ENCODE measurements at places on chromosomes 2 and 18. TPM values are rescaled to one million over a fixed set of nuclear protein-coding genes. Genes with fewer than 3 reads are reported as not detected.

UGT1A10 gene
- total RNA-seq = not detected

MAP3K19 gene
- total RNA-seq = not detected

NTSR2 gene
- not detected for total RNA-seq

ACTR2 gene
- 449 TPM for total RNA-seq

INHA gene
- total RNA-seq = 2.7 TPM

SNTG2 gene
- not detected for total RNA-seq

RMC1 gene
- total RNA-seq = 24.6 TPM

IHH gene
- total RNA-seq = 0.19 TPM

ELOA2 gene
- total RNA-seq = not detected

CGREF1 gene
- total RNA-seq = 13.5 TPM

HEATR5B gene
- 19.6 TPM for total RNA-seq

EGR4 gene
- not detected for total RNA-seq

DNA sequence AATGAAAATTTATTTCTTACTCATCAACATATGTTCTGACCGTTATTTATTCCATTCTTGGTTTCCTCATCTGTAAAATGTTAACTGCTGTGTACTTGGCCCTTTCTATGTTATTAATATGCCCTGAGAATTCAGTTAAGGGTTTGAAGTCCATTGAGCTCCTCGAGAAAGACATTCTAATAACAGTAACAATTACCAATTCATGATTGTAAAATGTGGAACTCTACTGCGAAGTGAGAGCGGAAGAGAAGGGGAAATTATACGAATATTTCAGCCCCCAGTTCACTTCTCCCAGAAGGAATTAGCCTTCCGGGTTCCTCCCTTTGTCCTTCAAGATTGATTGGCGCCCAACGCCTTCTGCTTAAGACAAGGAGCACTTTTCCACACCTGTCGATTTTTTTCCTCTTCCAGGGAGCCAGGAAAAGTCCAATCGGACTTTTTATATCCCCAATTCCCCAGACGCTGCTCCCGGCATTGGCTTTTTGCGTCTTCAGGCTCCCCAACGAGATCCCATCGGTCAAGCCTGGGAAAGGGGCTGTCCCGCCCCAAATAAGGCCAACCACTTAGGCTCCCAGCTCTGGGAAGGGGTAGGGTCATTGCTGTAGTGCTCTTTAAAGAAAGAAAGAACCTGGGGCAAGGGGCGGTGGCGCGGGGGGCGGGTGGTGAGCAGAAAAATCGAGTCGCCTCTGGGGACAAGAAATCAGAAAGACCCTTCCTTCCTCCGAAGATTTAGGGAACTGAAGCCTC, 1.6 kb downstream of the DSC2 start:
- H3K27ac ChIP-seq = peak overlapping the region; percentile 49
- no peaks in the 10 kb centered on the region for H3K36me3 ChIP-seq
- DNase-seq = no peak
- peak overlapping the region; percentile 70 for H3K4me3 ChIP-seq

DNA sequence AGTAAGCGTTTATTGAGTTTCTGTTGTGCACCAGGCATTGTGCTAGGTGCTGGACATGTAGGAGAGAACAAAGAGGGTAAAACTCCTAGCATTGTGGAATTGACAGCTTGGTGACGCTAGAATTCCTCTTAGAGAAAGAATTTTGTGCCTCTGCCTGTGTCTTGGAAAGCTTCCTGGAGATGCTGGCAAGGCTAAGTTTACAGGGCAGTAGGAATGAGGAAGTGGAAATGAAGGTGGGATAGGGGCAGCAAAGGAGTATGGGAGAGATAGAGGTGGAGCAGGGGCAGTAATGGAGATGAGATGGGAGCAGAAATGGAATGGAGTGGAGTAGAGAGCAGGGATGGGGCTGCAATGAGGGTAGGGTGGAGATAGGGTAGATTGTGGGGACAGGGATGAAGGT, 29.8 kb downstream of the GPR39 start:
- H3K27ac ChIP-seq = no peak overlapping the region
- DNase-seq = no peak
- H3K4me1 ChIP-seq = no peaks in the 10 kb centered on the region
- no peak overlapping the region for H3K4me3 ChIP-seq
- H3K27me3 ChIP-seq = peaks cover 2% of the 10 kb centered on the region
- H3K36me3 ChIP-seq = no peaks in the 10 kb centered on the region

DNA sequence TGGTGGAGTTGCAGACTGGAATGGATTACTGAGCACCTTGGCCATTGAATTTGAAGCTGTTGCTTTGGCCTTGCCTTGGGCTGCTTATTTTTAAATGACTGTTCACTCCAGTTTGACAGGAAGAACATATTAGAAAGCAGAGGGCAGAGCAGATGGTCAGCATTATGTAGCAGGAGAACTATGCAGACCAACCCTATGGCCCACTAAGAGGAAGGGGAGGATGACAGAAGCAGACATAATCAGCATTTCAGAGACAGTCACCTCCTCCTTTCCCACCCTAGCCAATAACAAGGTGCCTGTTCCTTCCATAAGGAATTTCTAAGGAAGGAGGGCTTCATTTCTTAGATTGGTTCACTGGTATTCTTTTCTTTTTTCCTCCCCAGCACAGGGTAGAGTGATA, 2.4 kb downstream of the CHRNA1 start:
- DNase-seq = no peak
- H3K27ac ChIP-seq = peak overlapping the region; percentile 92
- H3K27me3 ChIP-seq = no peaks in the 10 kb centered on the region
- no peak overlapping the region for H3K4me3 ChIP-seq
- H3K4me1 ChIP-seq = peaks cover 59% of the 10 kb centered on the region

- peaks cover 47% of the 10 kb centered on the region for H3K4me1 ChIP-seq
- peak overlapping the region; percentile 70 for H3K4me3 ChIP-seq
- H3K27me3 ChIP-seq = no peaks in the 10 kb centered on the region
- H3K27ac ChIP-seq = peak overlapping the region; percentile 62
- no peak for DNase-seq
These were observed 750 bp downstream of the NPAS2 start for GRCh38 chr2:100820523-100821254.

DNA sequence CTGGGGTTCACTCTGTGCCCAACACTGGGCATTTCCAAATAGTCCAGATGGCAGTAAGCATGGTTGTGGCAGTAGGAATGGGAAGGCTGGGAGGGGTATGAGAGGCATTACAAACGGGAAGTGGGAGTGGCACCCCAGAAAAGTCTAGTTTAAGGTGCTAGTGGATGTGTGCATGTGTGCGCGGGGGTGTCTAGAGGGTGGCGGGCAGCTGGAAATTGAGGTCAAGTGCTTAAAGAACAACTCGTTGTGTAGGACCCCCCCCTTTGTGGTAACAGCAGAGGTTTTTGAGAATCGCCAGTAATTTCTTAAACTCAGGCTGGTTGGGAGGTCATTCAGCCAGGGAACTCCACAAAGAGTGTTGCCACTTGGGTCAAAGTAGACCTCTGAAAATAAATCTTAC, 69.9 kb downstream of the RHBDD1 start:
- H3K36me3 ChIP-seq = peaks cover 1% of the 10 kb centered on the region
- H3K4me3 ChIP-seq = no peak overlapping the region
- no peak overlapping the region for H3K27ac ChIP-seq
- H3K4me1 ChIP-seq = peaks cover 63% of the 10 kb centered on the region
- H3K27me3 ChIP-seq = no peaks in the 10 kb centered on the region

GRCh38 chr2:118123561-118124232, 35.4 kb downstream of the INSIG2 start:
- no peak overlapping the region for H3K4me3 ChIP-seq
- no peaks in the 10 kb centered on the region for H3K36me3 ChIP-seq
- DNase-seq = no peak
- peak overlapping the region; percentile 55 for H3K27ac ChIP-seq
- H3K27me3 ChIP-seq = peaks cover 14% of the 10 kb centered on the region
- peaks cover 23% of the 10 kb centered on the region for H3K4me1 ChIP-seq

DNA sequence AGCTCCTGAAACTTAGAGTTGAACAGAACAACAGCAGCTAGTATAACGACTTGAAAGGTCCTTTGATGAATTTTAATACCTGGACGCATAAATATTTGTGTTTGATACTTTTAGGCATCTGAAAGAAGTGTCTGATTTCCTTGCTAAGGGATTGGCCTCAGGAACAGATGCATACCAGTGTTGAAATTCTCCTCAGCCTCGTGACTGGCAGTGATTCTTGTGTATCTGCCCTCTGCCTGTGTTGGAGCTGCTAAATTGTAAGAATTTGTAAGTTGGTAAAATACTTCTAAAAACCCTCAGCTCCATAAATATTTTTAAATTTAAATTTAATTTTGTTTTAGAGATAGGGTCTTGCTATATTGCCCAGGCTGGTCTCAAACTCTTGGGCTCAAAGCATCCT, 22.4 kb upstream of the SCYGR1 start:
- no peaks in the 10 kb centered on the region for H3K27me3 ChIP-seq
- no peak overlapping the region for H3K27ac ChIP-seq
- DNase-seq = no peak
- H3K4me1 ChIP-seq = peaks cover 43% of the 10 kb centered on the region
- H3K36me3 ChIP-seq = no peaks in the 10 kb centered on the region
- no peak overlapping the region for H3K4me3 ChIP-seq

DNA sequence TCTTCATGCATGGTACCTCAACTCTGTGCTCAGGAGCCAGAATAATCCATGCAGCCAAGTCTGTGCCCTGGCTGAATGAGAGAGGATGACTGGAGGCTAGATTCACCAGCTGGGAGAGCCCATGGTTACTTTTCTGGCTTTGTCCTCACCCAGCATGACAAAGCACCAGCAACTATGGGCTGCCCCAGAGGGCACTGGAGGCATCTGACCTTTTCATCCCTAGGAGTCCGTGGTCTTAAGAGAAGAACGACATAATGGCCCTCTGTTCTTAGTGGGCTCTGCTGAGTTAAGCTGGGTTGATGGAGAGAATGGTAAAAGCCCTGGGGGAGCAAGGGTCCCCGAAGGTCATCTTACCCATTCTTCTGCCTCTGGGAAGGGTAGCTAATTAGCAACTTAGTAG, 54.6 kb upstream of the TNP1 start:
- no peak overlapping the region for H3K27ac ChIP-seq
- peaks cover 15% of the 10 kb centered on the region for H3K4me1 ChIP-seq
- DNase-seq = no peak
- H3K36me3 ChIP-seq = no peaks in the 10 kb centered on the region
- no peaks in the 10 kb centered on the region for H3K27me3 ChIP-seq
- no peak overlapping the region for H3K4me3 ChIP-seq

DNA sequence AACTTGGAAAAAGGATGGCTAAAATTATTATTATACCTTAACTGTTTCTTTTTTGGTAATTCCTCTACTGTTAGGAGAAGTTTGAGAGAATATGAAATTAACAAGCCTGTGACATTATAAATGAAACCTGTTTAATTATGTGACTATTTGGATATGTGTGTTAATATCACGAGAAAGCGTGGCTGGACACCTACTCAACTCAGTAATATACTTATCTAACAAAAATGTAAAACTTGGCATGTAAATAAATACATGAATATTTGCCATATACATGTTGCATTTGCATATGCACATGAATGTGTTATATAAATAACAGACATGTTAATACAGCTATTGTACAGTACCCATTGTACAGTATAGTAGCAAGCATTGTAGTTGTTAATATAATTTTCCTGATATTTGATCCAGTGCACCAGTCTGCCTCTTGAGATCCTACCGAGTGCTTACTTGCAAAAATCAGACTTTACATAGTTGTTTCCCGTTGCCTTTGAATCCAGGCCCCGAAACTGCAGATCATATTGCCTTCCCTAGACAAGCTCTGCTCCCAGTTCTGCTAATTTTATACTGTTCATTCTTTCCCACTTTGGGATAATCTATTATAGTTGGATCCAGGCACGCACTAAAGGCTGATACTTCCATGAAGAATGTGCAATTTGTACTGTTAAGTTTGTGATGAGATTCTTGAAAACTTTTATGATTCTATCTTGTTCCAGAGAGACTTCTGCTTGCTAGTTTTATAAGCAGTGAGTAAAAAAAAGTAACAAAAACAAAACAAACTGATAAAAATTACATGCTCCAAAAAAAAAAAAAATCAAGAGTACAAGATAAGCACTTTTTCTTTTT, 395.6 kb downstream of the ARHGAP15 start:
- peak overlapping the region; percentile 3 for H3K4me3 ChIP-seq
- no peaks in the 10 kb centered on the region for H3K36me3 ChIP-seq
- DNase-seq = no peak
- H3K4me1 ChIP-seq = peaks cover 44% of the 10 kb centered on the region
- peak overlapping the region; percentile 91 for H3K27ac ChIP-seq

GRCh38 chr18:37836071-37836970, 270.7 kb upstream of the CELF4 start:
- no peaks in the 10 kb centered on the region for H3K4me1 ChIP-seq
- H3K27ac ChIP-seq = no peak overlapping the region
- H3K36me3 ChIP-seq = no peaks in the 10 kb centered on the region
- H3K27me3 ChIP-seq = no peaks in the 10 kb centered on the region
- no peak overlapping the region for H3K4me3 ChIP-seq

DNA sequence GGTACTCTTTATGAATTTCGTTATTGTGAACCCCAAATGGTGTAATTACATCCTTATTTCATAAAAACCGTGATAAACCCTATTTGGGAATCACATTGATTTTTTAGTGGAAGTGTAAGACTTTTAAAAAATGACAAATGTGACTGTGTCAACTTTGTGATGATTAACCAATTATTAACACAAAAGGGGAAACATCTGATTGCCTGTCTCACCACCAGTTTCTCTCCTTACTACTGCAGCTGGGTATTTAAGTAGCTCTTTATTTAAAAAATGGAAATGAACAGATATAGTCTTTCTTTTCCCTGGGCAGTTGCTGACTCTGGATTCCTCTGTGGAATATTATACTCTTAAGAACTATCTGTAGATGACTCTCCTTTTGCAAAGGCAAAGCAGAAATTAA, 11.6 kb upstream of the RPE start:
- H3K36me3 ChIP-seq = no peaks in the 10 kb centered on the region
- no peak overlapping the region for H3K4me3 ChIP-seq
- no peak for DNase-seq
- H3K4me1 ChIP-seq = no peaks in the 10 kb centered on the region
- H3K27me3 ChIP-seq = peaks cover 31% of the 10 kb centered on the region

DNA sequence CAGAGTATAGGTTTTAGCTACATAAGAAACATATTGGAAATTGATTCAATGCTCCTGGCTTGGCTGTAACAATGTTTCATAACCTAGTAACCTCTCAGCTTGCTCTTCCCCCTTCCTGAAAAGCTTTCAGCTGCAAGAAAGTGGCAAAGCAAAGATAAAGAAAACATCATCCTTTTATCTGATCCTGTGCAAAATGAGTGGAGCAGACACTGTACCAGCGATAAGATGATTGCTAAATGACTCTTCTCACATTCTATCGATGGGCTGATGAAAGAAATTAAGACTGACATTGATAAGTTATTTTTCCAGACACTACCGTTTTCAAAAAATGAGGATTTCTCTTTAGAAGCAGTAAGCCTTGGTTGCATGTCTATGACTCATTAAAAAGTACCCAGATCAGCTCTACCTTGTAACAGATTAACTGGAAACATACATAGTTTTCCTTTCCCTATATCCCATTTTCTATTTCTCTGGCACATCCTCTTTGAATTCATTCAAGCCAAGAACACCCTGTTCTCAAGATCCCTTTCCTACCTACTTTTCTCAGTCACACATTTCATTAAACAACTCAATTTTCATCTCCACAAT, 87.1 kb upstream of the LYPD1 start:
- no peak for DNase-seq
- no peak overlapping the region for H3K4me3 ChIP-seq
- H3K27ac ChIP-seq = peak overlapping the region; percentile 52
- H3K36me3 ChIP-seq = no peaks in the 10 kb centered on the region

- peaks cover 38% of the 10 kb centered on the region for H3K36me3 ChIP-seq
- no peak overlapping the region for H3K27ac ChIP-seq
- no peak for DNase-seq
- no peaks in the 10 kb centered on the region for H3K27me3 ChIP-seq
These were observed 35.6 kb downstream of the MRPS5 start for GRCh38 chr2:95086017-95086416.
